ENCODE measurements at places on chromosomes 7 and 10.

DNA sequence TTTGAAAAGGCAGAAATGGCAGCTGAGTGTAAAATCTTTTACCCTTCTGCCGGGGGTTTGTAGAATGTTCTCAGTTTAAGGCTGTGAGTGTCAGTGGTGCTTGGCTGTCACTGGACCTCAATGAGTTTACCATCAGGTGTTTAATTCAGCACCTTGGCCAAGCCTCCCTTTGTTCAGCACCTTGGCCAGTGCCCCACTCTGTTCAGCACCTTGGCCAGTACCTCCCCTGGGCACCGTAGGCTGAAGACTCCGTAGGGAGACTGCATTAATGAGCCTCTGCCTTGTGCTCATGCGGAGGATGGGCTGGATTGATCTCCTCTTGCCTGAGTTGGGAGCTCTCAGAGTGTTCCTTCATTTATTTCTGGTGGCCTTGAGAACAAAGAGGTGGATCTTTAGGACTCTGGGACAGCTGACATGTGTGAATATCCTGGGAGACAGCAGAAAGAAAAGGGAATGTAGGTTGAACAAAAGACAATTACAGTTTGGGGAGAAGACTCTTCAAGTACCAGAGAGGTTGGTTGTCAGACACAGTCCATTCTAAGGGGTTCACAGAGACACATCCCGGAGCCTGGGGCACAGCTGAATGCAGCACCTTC lies 1.6 kb downstream of the FAM24A start:
- DNase-seq, result peak; percentile 9

DNA sequence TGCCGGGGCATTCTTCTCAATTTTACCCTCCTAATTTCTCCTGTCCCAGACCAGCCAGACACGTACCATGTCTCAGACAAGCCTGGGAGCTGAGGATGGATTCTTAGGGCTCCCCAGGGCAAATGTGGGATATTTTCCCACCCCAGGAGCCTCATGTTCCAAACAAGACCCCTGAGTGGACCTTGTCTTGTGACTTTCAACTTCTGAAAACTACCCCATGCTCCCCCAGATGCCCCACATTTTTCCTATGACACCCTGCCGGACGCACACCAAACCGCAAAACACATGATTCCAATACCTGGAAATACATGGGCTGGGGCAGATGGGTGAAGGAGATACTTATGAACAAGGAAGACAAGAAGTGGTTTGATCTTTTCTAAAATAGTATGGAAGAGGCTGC lies 874 bp downstream of the GIMAP5 start:
- DNase-seq, result no peak

DNA sequence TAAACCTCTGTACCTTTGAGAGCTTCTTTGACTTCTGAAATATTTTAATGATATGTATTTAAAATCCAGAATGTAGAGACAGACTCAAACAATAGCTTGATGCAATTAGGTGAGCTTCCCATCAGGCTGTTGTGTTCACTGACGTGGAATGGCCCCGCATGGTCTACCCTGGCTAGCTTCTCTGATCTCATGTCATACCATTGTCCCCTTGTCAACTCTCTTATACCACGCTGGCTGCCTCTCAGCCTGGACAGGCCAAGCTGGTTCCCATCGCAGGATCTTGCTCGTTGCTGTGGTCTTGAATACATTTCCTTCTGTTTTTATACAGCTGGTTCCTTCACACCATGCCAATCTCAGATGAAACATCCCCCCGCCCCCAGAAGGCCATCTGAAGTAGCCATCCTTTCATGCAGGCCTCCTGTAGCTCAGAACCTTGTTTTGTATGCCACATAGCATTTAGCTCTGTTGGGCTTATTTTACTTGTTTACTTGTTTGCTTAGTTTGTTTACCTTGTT lies 84.2 kb downstream of the FANK1 start:
- no peak for DNase-seq

- DNase-seq, result no peak
These were observed 642 bp upstream of the COL13A1 start for GRCh38 chr10:69801094-69801433.

- DNase-seq, result peak; percentile 6
These were observed 51.3 kb upstream of the GPR26 start for GRCh38 chr10:123614888-123615287.

- peak; percentile 38 for DNase-seq
These were observed 29.5 kb upstream of the PFKFB3 start for GRCh38 chr10:6173203-6173602.

DNA sequence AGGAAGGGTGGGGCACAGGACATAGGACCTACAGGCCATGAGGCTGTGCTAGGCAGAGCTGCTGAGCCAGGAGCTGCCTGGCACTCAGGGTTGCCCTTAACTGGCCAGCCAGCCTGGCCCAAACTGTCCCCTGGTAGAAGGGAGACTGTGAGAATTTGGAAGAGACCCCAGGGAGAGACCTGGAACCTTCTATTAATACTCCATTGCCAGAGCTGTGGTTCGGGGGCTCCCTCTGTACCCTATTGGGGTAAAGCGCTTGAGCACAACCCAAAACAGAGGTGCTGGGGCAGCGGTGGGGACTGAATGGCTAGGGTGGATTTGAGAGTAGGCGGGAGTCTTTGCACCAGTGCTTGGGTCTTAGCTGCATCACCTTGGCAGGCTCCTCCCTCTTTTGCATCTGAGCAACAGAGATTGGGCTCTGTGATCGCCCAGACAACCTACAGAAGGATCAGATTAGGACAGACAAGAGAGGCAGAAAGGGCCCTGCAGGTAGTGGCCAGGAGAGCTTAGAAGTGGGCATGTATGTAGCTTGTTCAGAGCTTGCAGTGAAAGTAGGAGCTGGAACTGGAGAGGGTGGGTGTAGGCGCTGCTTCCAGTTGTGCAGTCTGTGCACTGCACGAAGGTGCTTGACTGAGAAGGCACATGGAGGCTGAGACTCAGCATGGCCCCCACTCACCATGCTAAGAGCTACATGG lies 53.3 kb downstream of the ADCYAP1R1 start:
- no peak for DNase-seq

- DNase-seq, result no peak
These were observed 32.3 kb upstream of the CTBP2 start for GRCh38 chr10:125192620-125193019.

DNA sequence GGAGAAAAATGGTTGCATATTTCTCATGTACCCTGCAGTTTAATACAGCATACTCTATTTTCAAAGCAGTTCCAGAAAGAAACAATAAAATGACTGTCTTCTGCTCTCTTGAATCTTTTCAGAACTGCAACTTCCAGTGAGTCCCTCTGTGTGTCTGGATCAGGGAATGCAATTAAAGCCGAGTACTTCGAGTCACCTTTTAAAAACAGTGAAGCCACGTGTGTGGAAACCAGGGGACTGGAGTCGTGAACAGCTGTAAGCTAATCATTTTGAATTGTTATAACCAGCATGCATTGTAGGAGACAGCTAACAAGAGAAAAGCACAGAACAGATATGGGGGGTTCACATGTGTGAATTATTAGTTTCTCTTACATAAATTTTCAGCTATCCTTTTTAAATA lies 109.1 kb downstream of the CPED1 start:
- no peak for DNase-seq

GRCh38 chr7:105691680-105692564 lies 110.6 kb upstream of the EFCAB10 start:
- peak; percentile 41 for DNase-seq

DNA sequence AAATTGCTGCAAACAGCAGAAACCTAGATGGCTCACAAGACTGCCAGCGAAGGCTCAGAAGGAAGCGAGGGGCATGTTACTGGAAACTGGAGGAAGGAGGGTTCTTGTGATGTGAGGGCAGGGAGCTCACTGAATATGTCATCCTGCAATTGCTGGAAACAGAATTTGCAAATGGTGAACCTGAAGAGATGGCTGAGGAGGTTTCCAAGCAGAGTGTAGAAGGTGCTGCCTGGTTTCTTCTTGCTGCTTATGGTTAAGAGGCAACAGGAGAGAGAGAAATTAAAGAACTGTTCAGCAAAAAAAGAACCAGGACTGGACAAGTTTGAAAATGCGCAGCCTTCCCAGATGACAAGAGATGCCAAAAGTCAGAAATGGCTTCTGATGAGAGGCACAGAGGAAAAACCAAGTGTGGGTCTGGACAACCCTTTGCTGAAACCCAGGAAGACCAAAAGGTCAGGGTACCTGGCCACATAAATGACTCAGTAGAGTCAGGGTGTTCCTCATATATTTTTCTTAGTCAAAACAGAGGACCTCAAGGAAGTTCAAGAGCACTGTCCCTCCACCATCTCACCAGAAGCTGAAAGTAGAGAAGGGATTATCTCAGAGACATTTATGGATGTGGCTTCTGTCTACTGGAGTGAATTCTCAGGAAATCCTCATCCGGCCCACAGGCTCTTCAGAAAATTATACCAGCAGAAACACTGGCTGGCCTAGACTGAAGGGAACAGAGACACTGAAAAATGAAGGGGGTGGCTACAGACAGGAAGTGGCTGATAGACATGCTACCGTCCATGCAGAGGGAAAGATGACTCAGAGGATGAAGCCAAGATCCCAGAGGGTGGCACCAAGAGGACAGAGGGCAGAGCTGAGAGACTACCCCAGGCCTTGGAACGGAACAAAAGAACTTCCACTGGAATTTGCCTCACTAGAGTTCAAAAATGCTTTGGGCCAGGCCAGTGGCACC lies 10.1 kb downstream of the PAPOLB start:
- DNase-seq, result no peak

- DNase-seq, result no peak
These were observed 85.8 kb upstream of the PRKCQ start for GRCh38 chr10:6665847-6666246.

GRCh38 chr7:100024020-100024619 lies 8.7 kb downstream of the ZKSCAN1 start:
- DNase-seq, result no peak

GRCh38 chr10:110549211-110549610 lies 18.3 kb upstream of the SMC3 start:
- no peak for DNase-seq

- DNase-seq, result no peak
These were observed 7.8 kb downstream of the VIPR2 start for GRCh38 chr7:159136846-159137245.

DNA sequence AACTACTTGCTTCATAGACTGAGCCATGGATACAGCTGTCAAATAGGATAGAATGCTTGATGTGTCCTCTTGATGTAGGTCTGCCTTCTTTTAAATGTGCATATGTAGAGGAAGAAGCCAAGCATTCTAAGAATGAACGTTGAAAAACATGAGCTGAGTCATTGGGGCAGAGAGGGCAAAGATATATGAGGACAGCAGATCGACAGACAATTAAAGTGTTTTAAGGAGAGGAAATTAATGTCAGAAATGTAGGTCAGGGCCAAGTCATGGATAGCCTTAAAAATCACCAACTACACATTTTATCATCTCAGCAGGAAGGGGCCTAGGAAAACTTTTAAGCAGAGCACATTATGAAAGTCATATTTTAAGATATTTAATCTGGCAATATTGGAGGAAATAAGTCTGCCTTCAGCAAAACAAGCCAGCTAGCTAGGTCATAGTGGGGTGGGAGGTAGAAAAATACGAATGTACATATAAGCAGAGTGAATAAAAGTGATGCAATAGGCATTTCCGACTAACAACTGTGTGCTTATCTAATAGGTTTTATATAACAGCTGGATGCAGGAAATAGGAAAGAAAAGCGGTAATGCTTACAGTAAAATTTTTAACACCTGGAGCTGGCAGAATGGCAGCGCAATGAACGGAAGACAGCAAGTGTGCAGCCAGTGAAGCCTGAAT lies 638.3 kb upstream of the TPK1 start:
- DNase-seq, result no peak

DNA sequence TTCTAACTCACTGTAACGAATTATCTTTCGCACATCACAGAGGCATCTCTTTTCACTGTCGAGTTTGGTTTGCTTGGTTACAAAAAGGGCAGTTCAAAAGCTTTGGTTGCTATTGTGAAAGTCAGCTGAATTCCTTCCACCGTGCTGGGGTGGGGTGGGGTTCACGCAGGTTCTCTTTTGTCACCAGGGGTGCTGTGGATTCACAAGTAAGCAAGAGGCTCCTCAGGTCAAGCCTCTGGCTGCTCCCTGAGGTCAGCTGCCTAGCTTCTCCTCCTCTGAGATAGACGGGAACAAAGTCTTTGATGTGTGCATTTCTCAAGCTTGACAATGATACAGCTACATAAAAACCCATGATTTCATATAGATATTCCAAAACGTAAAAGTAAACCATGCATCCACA lies 47.7 kb downstream of the EGFR start:
- DNase-seq, result no peak

DNA sequence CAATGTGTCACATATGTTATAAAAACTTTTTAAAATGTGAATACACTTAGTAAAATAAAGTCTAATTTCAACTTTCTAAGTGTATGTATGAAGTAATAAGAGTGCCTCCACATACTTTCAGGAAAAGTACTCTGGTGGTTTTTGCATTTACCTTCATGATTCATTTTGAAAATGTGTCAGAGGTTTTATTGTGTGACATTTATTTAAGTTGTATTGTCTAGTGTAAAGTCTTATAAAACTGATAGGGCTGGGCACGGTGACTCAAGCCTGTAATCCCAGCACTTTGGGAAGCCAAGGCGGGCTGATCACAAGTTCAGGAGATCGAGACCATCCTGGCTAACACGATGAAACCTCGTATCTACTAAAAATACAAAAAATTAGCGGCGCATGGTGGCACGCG lies 226.5 kb downstream of the ITGB1 start:
- DNase-seq, result no peak

GRCh38 chr7:12222889-12223579 lies 11.9 kb downstream of the TMEM106B start:
- no peak for DNase-seq

GRCh38 chr7:122790591-122790990 lies 87.9 kb upstream of the RNF148 start:
- no peak for DNase-seq

GRCh38 chr7:18960725-18961124 lies 156.7 kb downstream of the TWIST1 start:
- no peak for DNase-seq

DNA sequence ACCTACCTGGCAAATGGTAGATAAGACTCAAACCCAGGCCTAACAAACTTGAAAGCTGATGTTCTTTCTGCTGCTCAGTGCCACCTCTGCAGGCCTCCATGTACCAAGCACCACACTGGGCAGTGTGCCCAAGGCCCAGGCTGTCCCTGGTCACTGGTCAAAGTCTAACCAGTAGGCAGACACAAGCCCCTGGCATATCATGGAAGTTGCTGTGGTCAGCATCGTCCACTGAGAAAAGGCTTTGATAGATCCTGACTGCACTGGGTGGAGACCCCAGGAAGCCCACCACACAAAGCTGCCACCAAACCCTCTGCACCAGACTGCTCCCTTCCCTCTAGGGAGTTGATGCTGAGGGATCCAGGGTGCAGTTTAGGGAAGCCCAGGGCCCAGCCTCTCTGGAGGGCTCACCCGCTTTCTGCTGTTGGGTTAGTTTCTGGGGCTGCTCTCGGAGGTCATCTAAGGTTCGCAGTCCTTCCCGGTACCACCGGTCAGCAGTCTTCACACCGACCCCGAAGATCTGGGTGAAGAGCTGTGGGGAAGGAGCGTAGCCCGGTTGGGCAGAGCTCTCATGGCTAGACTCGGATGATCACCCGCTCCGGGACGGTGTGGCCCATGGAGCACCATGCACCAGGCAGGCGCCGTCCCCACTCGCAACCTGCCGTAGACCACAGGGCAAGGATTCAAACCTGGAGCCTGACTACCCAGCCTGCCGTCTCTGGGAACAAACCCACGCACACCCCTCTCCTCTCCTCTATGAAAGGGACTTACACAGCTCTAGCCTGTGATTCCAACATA lies 6.0 kb downstream of the POLM start:
- no peak for DNase-seq

GRCh38 chr7:21617916-21618390 lies 75.1 kb downstream of the DNAH11 start:
- no peak for DNase-seq

GRCh38 chr10:76085817-76086167 lies 654.4 kb downstream of the LRMDA start:
- DNase-seq, result no peak
